ENCODE measurements at places on chromosomes 13 and 19. TPM values are rescaled to one million over a fixed set of nuclear protein-coding genes. Genes with fewer than 3 reads are reported as not detected.

DNA sequence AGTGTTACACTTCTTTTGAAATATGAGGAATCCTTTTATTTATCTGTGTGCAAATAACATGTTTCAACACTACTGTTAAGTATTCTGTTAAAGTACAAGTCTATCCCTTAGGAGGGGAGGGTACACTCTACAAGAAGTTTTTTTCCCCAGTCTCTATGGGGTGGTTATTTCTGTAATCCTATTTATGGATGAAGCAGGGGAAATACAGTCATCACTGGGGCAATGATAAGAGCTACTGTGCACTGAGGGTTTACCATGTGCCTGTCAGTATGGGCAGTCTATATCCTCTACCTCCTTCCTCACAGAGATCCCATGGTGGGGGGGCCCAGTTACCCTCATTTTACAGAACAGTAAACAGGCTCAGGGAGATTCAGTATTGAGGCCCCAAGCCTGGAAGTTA is 16.6 kb upstream of the TRIM13 start:
- DNase-seq, result no peak

- DNase-seq, result no peak
These were observed 279.8 kb downstream of the DNAJC15 start for GRCh38 chr13:43303033-43303729.

DNA sequence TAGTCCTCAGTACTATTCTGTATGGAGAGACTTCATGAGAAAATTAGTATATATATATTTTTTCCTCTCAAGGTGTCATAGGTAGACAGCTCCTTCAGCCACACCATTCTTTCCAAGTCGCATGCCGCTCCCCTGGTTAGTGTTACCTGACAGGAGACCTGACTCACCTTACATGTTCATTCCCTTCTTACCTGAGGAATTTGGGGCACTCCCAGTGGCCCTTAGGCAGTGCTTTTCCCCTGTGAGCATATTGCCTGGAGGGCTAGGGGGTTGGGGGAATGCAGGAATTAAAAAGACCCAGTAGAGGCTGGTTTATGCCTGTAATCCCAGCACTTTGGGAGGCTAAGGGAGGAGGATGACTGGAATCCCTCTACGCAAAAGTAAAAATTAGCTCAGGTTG is 9.0 kb upstream of the ACTN4 start:
- no peak for DNase-seq

DNA sequence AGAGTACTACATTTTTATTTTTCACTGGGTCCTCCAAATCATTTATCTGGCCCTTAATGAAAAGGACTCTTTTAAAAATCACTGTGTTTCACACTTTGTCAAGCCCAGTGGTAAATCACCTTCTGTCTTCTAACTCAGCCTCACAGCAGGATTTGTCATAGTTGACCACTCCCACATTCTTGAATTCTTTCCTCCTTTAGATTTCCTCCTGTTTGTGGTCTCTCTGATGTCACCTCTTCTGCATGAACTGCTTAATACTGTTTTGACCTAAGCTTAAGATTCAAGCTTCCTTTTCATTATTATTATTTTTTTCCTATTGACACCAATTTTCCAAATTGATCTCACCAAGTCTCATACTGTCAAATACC is 899.8 kb upstream of the MIR17HG start:
- no peak for DNase-seq

- no peak for DNase-seq
These were observed 15.2 kb upstream of the CPB2 start for GRCh38 chr13:46119883-46120614.

DNA sequence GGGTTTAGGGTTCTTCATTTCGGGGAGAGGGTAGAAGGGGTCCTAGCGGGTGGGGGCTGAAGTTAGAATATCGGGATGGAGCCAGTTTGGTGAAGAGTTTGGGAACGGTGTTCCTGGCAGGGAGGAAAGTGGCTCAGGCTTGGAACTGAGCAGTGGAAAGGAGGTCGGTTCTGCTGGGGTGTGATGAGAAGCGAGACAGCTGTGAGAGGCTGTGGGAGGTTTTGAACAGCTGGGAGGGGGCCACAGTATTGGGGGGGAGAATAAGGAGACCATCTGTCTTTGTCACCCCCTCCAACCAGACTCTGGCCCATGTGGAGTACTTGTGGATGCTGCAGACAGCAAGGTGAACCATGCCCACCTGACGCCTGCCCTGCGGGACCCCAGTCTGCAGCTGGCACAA is 1.0 kb upstream of the TM6SF2 start:
- no peak for DNase-seq

Gene ZNF616
- 4.3 TPM for total RNA-seq

Gene CERS4
- total RNA-seq, result 24.1 TPM

GRCh38 chr13:51360489-51360888 is 21.0 kb downstream of the SERPINE3 start:
- no peak for DNase-seq

Gene TSSK6
- total RNA-seq, result 1.2 TPM

DNA sequence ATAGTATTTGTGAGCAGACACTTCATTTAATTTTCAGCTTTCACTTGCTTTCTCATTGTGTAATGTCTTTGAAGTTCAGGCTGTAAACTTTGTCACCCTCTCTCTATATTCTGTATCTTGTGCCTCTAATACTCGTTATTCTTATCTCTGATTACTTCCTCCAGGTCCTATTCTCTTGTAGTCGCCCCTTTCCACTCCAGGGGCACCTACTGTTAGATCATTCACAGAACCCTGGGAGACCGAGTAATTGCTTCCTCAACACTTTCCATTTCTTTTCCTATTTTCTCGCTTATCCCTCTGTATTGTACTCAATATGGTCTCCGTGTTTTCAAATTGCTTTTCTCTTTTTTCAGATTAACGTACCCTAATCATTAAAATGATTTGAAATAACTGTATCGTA is 93.9 kb upstream of the TDRD3 start:
- DNase-seq, result no peak

- DNase-seq, result no peak
These were observed 75.5 kb upstream of the VSTM2B start for GRCh38 chr19:29450306-29450705.

- DNase-seq, result no peak
These were observed 215.6 kb downstream of the LIG4 start for GRCh38 chr13:107999751-108000150.

GRCh38 chr13:40061466-40062450 is 406.3 kb downstream of the COG6 start:
- no peak for DNase-seq

DNA sequence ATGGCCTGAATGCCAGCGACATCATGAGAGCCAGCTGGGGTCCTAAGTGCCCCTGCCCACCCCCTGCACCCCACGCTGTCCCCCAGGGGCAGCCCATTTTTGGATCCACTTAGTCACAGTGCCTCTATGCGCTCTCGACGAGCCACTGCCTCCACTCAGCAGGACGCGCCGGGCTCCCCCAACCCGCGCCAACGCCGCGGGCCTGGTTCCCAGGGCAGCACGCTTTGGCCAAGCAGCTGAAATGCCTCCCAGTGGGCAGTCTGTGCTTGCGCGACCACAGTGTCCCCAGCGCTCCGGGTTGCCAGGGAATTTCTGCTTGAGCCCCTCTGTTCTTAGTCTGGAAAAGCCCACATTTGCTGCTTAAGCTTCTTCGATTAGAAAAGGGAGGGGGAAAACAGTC is 39.4 kb downstream of the TMED1 start:
- no peak for DNase-seq

DNA sequence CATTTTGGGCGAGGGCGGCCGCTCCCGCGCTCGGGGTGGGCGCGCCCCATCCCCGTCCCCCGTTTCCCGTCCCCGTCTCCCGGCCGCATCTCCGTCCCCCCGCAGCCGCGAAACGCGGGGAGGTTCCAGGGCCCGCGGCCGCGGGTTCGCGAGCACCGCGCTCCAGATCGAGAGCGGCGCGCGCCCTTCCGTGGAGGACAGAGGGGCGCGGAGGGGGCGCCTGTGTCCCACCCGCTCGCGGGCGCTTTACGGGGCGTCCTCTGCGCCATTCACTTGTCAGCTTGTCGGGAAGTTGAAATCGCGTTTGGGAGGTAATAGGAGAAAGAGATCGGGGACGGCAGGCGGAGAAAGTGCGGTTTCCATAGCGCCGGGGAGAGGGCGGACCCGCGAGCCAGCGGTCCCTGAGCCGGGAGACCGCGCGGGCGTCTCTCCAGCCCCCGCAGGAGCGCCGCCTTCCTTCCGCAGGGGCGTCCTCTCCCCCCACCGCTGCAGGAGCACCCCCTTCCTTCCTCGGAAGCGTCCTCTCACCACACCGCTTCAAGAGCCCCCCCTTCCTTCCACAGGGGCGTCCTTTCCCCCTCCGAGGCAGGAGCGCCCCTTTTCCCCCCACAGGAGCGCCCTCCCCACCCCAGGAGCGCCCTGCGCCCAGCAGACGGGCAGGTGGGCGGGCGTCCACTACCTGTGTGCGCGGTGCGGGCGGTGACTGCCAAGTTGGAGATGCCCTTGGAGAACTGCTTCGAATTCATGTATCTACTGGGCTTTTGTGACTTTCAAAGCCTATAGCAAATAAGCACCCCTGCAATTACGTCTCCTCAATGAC is 962 bp upstream of the IRS2 start:
- DNase-seq, result no peak

GRCh38 chr19:40803857-40804782 is 5.1 kb downstream of the EGLN2 start:
- DNase-seq, result no peak

DNA sequence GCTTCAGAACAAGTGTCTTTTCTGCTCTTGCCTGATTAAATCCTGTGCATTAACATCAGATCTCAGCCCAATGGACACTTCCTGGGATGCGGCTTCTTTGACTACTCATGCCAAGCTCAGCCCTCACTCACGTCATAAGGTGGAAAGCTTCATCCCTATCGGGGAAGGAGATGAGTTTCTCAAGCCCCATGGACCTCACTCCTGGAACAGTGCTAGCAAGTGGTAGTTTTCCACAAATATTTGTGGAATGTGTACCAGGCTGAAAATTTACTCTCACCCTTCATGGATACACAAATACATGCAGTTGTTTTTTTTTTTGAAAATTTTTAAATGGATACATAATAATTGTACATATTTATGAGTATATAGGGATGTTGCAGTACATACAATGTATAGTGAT is 34.6 kb upstream of the FARP1 start:
- no peak for DNase-seq

Gene TEX26
- total RNA-seq, result not detected

GRCh38 chr13:98503175-98504028 is 73.5 kb downstream of the STK24 start:
- no peak for DNase-seq

DNA sequence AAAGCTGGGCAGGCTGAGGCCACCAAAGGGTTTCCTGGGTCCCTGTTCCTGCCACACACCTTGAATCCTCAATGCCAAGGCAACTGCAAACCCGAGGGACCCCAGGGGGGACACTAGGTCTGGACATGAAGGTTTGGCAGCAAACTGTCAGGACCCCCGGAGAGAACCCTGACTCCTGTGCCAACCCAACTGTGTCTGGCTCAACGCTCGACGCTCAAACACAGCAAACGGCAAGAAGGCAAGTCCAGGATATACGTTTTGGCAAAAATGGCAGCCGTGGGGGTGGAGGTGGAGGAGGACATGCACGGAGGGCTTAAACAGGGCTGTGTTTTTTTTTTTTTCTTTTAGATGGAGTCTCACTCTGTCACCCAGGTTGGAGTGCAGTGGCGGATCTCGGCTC is 73.0 kb downstream of the GADD45B start:
- DNase-seq, result no peak

DNA sequence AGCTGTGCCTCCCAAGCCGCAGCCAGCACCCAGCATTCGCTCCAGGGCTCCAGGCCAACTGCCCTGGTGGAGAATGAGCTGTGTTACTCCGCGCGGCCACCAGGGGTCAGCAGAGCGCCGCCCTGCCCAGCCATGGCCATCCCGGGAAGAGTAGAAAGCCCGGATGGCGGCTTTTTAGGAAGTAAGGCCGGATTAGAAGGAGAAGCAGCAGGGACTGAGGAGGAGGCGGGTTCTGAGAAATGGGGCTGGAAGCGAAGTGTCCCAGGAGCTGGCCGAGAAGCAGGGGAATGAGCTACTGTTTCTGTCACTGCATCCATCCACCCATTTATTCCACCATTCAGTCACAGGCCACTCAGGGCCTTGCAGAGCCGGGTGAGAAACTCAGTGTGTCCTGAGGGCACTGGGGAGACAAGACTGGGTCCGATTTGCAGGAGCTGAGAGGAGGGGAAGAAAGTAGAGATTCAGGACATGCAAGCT is 6.6 kb upstream of the NPAS1 start:
- peak; percentile 92 for DNase-seq

Gene CNFN
- 0.67 TPM for total RNA-seq

DNA sequence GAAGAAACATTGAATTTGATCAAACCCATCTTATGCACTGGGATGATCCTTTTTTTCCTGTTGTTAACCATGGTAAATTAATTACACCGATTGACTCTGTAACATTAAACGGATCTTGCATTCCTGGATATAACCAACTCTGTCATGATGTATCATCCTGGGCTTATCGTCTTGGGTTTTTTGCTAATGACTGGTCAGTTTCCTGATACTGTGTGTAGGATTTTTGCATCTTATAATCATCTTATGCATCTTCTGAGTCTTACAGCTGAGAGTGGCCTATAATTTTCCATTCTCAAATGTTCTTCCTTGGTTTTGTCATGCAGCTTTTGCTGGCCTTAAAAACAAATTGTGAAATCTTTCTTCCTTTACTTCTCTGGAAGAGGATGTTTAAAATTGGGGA is 12.8 kb downstream of the DCUN1D2 start:
- no peak for DNase-seq

DNA sequence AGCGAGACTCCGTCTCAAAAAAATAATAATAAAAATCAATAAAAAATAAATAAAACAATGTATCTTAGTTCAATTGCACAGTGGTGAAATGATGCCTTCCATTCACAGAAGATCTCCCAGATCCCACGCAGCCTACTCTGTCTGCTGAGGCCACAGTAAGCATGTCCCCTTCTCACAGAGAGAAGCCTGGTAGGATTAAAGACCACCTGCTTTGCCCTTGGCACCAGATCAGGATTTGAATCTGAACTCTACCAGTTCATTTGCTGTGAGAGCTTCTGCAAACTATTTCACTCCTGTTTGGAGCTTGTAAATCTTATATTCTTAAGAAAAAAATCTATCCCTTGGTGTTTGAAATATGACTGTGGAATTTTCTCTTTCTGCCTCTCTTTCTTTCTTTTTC is 2.2 kb upstream of the SLC7A1 start:
- DNase-seq, result no peak

Gene SRRM5
- total RNA-seq, result 0.38 TPM

GRCh38 chr19:13537454-13537853 is 31.2 kb upstream of the CACNA1A start:
- DNase-seq, result no peak

Gene USE1
- 29.1 TPM for total RNA-seq

Gene MEIS3
- total RNA-seq, result 3.7 TPM

GRCh38 chr19:40611096-40611495 is 9.9 kb downstream of the LTBP4 start:
- no peak for DNase-seq

Gene NLRP5
- total RNA-seq, result not detected

Gene SYCN
- not detected for total RNA-seq

GRCh38 chr19:7263521-7263920 is 30.7 kb downstream of the INSR start:
- no peak for DNase-seq

Gene DCLK1
- total RNA-seq, result 13.8 TPM

DNA sequence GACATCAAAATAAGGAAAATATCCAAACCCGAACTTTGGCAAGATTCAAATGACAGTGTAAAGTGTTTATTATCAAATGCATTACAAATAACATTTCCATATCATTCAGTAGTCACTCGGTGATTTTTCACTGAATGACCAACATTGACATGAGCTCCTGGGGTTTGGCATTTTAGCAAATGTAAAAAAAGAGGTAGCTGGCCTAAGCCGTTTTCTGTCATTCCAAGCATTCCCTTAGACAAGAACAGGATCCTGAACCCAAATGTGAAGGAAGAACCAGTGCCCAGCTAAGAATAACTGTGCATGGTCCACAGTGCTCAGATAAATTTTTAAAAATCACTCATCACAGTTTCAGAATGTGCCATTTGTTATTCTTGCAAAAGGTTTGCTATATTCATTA is 327.9 kb downstream of the GPC6 start:
- DNase-seq, result no peak

Gene RNF126
- 31.4 TPM for total RNA-seq

All from cardiac septum (tissue), 1 donor.